ENCODE measurements at places on chromosomes 1 and 21. TPM values are rescaled to one million over a fixed set of nuclear protein-coding genes. Genes with fewer than 3 reads are reported as not detected.

- peak; percentile 49 for DNase-seq
Observed at GRCh38 chr1:67564193-67564592, 120.8 kb upstream of the GADD45A start.

Gene ST3GAL3
- total RNA-seq, result 13.9 TPM

Gene SLC9C2
- not detected for total RNA-seq

Gene DIRAS3
- total RNA-seq, result 4.8 TPM

DNA sequence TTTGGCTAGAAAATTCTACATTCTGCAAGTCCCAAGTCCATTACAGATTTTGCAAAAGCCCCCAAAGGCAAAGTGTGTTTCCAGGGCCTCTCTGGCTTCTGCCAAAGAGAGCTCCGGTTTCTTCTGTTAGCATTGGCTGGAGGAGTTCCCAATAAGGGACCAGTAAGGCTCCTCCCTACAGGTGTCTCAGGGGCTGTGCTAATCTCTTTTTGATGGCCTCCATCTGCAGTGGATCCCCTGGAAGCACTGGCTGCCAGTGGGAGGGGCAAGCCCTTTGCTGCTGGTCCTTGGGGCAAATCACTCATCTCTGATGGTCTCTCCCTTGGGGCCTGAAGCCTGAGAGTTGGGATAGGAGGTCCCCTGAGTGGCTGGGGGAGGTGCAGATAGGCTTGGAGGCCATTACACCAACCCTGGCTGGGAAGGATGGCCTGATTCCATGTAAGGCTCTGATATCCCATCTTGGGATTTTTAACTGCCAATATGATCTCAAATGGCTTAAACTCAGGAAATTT is 89.1 kb upstream of the USP24 start:
- no peak for DNase-seq

Gene EFHD2
- total RNA-seq, result 49.9 TPM

DNA sequence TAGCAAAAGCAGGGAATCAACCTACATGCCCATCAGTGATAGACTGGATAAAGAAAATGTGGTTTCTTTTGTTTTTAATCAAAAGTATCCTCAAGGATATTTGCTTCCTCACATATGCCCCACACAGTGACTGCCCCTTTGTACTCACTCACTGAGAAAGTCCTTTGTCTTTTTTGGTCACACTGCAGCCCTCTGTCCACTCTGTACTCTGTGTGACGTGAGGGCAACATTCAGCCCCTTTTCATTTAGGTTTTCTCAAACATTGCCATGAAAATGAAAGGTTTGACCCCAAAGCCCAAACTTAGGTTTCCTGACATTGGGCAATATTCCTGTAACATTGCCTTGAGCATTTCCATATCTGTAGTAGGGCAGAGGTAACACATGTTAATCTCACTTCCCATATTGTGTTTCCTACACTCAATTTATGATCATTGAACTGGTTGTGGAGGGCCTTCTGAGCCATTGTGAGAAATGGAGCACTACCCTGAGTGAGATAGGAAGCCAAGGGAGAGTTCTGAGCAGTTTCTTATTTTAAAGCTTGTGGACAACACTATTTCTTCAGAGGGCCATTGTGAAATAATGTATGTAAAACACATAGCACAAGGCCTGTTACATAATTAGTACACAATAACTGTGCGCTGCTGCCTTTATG is 501.9 kb upstream of the C1orf87 start:
- no peak for DNase-seq

Gene LIPI
- total RNA-seq, result not detected

DNA sequence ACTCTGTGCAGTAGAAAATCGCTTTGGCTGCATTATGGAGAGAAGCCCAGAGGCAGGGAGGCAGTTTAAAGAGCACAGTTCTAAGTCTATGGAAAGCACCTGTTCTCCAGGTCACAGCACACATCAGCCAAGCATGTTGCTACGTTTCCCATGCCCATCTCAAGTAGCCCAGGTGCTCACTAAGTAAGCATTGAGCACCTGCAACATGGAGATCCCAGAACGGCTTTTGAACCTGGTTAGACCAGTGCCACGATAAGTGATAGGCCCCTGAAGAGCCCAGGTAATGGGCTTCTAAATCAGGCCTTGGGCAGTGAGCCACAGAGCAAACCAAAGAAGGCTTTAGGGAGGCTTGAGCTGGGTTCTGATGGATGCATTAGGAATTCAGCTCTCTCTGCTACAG is 186.2 kb downstream of the C1orf94 start:
- no peak for DNase-seq

DNA sequence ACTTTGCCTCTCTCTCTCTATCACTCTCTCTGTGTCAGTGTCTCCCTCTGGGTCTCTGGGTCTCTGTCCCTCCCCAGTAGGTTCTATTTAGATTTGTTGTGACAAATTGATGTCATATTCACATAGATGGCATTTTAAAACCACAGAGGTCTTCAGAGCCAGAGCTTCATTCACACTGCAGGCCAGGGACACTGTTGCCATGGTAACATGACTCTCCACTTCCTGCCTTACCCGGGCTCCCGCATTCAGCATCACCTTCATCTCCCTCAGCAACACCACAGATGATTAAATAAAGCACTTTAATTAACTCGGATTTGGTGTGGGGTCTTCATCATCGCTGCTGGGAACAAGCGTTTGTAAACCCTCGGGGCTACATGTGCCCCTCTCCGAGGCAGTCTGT is 132.6 kb downstream of the ETS2 start:
- DNase-seq, result peak; percentile 50

Gene ACBD3
- total RNA-seq, result 76.8 TPM

Gene CD164L2
- total RNA-seq, result not detected

DNA sequence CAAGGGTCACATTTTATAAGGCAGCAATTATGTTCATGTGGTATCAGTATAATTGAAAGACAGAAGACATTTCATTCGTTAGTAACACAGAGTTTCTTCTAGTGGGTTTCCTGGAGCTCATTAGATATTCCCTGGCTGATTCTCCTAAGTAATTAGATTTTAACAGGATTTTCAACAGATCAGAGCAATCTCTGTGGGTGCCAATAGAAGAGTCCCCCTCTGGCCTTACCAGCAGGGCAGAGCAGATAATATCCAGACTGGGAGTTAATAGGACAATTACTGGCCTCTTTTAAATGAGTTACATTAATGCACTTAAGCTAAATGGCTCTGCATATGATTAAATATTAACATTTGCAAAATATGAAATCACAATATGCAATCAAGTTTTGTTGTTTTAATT is 74.2 kb upstream of the FOXD3 start:
- DNase-seq, result no peak

Gene INSRR
- total RNA-seq, result not detected

Gene LCE3E
- not detected for total RNA-seq

Gene PLA2G4A
- 2.9 TPM for total RNA-seq

DNA sequence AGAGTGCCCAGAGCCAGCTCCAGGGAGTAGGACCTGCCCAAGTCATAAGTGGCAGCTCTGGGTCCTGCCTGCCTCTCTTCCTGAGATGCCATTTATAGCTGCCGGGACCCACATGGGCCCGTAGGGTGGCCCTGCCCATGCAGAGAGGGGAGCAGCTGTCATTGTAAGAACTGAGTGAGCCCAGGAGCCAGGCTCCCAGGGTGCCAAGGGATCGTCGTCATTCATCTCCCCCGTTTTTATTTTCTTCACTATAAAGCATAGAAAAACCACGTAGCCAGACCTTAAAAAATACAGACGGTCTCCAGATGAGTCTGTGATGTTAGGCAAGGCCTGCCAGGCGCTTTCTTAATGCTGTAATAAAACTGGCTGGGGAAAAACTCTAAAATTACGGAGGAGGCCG is 90.7 kb downstream of the IGSF21 start:
- DNase-seq, result no peak

DNA sequence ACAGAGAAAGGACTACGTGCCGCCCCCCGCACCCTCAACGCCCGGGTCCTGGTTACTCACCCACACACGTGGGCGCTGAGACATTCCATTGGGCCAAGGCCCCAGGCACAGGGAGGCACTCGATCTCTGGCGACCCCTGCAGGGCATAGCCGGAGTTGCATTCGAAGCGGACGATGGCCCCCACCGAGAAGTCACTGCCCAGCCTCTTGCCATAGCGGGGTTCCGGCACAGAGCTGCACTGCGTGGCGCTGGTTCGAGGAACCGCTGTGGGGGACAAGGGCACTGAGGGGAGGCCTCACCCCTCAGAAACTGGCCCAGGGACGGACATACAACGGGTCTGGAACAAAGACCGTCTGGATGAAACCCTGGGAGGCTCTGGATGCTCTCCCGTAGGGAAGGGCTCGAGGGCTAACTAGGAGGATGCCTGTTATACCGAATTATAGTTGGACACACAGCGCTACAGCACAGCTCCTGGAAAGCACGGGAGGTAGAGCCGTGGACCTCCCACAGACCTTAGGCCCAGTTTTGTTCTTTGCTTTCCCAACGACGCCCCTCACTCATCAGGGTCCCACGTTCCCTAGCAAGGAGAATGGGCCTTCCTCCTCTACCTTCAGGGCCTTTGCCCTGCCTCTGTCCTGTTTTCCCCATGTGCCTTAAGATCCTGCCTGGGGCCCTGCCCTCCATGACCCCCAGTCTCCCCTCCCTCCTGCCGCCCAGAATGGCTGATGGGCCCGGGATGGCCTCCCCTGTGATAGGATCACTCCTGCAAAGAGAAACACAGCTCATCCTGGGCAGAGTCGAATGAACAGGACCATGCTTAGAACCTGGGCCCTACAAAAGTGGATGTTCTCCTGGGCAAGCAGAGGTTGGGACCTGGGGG is 152.8 kb downstream of the ZSCAN20 start:
- no peak for DNase-seq

Gene LGR6
- total RNA-seq, result not detected

Gene INKA2
- total RNA-seq, result 1.3 TPM

GRCh38 chr21:34908419-34909055 is 140.6 kb downstream of the RUNX1 start:
- peak; percentile 72 for DNase-seq

GRCh38 chr1:245014247-245015029 is 140.3 kb upstream of the KIF26B start:
- DNase-seq, result no peak

GRCh38 chr1:3767328-3767925 is 5.1 kb upstream of the SMIM1 start:
- DNase-seq, result no peak

Gene SH2D2A
- not detected for total RNA-seq

DNA sequence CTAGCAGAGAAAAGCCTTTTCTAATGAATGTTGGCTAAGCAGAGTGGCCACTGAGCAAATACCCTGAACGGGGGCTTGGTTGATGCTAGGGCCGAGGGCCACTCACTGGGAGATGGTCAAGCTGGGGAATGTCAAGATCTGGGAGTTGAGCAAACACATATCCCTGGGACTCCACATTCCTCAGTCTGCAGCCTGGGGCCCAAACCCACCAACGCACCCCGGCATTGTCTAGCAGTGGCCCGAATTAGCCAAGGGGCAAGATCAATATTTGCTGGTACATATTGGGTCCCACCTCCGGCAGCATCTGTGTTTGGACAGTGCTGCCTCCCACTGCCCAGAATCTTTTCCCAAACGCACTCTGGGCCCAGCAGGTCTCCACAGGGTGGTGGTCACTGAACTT is 144.1 kb downstream of the TRABD2B start:
- DNase-seq, result no peak

Gene PGM1
- total RNA-seq, result 128 TPM

GRCh38 chr1:189804352-189804751 is 673.3 kb downstream of the BRINP3 start:
- no peak for DNase-seq

Gene ZNF672
- 13.8 TPM for total RNA-seq

DNA sequence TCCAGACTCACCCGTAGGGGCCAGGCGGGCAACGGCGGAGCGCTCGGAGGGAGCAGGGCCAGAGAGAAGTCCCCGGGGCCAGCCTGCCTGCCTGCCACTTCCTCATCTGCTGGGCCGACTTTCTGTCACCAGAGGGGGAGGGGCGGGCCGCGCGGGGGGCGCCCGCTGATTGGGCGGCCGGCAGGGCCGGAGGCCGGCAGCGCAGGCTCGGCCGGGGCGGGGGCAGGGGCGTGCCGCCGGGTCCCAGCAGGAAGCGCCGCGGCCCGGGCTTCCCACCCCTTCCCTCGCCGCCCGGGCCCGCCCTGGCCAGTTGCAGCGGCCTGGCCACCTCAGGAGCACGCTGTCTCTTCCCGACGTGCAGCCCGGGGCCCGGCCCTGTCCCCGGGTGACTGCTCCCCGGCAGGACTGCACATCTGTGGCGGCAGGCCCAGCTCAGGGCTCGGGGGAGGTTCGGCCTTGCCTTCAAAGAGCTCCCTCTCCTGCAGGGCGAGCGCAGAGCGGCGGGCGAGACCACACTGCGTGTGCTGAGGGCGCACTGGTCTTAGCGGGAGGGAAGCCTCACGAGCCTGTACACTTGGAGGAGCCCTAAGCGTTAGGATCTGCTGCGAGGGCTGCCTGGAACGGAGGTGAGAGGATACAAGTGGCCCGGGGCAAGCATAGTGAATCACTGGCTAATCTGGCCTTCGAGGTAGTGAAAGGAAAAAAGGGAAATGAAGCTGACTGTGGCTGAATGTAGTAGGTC is at the start of gene ELOVL1:
ELOVL1 (minus strand) TSS at position 108 of the 742 bp plus-strand sequence. CDS start 2,402 bp downstream, outside the sequence.
- DNase-seq, result peak; percentile 93

DNA sequence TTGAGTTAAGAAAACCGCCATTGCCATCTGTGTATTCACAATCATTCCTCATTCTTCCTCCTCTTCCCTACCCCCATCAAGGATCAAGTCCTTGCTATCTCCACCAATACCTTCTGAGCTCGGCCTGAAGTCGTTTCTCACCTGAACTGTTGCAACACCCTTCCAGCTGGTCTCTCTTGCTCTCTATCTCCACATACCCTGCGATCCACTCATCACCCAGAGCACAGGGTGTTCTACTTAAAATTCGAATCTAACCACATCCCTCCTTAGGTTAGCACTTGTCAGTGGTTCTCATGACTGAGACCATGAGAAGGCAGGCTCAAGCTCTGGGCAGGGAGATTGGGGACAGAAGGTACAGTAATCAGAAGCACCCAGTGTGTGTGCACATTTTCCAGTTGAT is 4.6 kb downstream of the IVL start:
- no peak for DNase-seq

GRCh38 chr1:201258763-201259230 is 24.5 kb upstream of the PKP1 start:
- DNase-seq, result no peak

GRCh38 chr1:160075836-160076235 is 5.5 kb upstream of the KCNJ9 start:
- DNase-seq, result no peak

GRCh38 chr21:46308431-46308830 is 15.2 kb downstream of the C21orf58 start:
- no peak for DNase-seq

Gene ACTA1
- not detected for total RNA-seq

DNA sequence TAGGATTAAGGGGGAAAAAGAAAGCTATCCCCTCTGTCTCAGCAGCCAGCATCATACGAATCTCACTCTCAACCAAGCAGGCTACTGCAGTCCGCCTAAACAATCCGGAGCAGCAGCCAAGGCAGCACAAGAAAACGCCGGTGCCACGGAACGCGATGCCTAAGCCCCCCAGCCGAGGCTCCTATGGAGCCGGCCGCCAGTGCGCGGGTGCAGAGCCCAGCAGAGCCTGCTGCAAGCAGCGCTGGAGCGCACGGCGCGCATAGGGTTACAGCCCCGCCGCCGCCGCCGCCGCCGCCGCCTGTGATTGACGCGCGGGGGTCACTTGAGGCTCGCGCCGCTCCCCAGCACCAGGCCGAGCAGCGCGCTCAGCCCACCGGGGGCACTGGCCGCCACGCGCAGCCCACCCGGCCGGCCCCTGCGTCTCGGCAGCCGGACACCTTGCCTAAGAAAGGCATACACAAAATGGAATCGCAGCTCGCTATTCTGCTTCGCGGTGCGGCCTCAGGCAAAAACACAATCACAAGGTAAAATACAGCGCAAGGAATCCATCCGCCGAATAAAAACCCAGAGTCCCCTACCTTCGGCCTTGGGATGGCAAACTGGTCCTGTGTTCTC is 780 bp downstream of the HIVEP3 start:
- DNase-seq, result peak; percentile 75

GRCh38 chr1:29906927-29907326 is 670.6 kb downstream of the PTPRU start:
- DNase-seq, result no peak

Gene USP48
- total RNA-seq, result 34.3 TPM

Gene C8A
- not detected for total RNA-seq
